Thymus (tissue), 14 donors: ENCODE measurements at places on chromosomes 12 and 14.
A peak's percentile ranks its signal among the peaks of the same experiment; 100 is the strongest.

DNA sequence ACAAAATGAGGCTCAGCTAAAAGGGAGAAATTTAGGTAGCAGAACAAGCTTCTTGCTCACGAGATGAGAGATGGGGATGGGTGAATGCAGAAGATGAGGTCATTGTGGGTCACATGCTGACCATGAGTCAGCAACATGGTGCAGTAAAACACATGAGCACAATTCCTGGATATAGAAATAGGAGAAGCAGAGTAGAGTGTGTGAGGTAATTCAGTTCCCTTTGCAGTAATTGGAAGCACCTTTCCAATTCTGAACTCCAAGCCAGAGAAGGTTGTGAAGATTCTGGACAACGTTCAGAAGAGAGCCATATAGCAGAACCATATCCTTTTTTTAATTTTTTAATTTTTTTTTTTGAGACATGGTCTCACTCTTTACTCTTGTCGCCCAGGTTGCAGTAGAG is 62.0 kb upstream of the LMNTD1 start:
- H3K4me1 ChIP-seq: no peaks in the 10 kb centered on the region
- H3K36me3 ChIP-seq: no peaks in the 10 kb centered on the region
- no peak overlapping the region for H3K4me3 ChIP-seq
- DNase-seq: no peak
- no peak overlapping the region for H3K27ac ChIP-seq
- H3K27me3 ChIP-seq: no peaks in the 10 kb centered on the region

DNA sequence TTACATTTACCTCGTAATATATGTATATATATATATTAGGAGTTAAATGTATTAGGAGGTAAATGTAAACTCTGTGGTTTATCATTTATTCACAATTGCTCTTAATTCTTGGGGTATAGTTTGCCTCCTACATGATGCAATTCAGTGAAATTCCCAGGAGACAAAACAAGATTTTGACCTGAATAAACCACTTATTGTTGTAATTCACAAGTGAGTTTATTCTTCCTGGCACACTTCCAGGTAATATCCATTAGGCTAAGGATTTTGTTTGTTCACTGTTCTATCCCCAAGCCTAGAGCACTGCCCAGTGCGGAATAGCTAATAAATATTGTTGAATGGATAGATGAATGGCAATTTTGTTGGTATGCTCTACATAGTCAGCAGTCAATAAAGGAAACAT is 3.0 kb downstream of the SMIM10L1 start:
- no peak overlapping the region for H3K4me3 ChIP-seq
- DNase-seq: no peak
- H3K27me3 ChIP-seq: no peaks in the 10 kb centered on the region
- H3K36me3 ChIP-seq: peaks cover 21% of the 10 kb centered on the region
- no peak overlapping the region for H3K27ac ChIP-seq

DNA sequence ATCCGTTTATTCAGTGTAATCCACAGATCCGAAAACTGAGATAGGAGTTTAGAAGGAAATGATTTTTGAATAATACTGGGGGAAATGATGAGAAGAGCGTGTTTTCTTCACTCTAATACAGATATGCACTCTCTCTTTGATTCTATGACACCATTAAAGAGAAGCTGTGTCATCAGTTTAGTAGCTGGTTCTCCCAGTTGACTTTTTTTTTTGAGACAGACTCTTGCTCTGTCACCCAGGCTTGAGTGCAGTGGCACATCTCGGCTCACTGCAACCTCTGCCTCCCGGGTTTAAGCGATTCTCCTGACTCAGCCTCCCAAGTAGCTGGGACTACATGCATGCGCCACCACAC is 48.4 kb upstream of the EML1 start:
- no peak overlapping the region for H3K4me3 ChIP-seq
- no peaks in the 10 kb centered on the region for H3K36me3 ChIP-seq
- no peak for DNase-seq
- no peaks in the 10 kb centered on the region for H3K27me3 ChIP-seq
- no peak overlapping the region for H3K27ac ChIP-seq

DNA sequence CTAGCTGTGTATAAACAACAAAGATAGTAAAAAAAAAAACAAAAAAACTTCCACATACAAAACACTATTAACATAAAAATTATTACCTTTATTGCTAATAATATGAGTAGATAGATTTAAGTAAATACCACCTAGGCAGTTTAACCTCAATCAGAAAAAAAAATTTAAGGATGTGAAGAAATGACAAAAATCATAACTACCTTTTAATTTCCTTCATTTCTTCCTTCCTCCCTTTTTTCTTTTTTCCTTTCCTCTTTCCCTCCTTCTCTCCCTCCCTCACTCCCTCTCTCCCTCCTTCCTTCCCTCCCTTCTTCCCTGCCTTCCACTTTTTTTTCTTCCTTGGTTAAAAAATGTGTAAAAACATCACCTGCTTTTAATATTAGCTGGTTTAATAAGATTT is 81.7 kb downstream of the SOX5 start:
- no peak overlapping the region for H3K4me3 ChIP-seq
- DNase-seq: no peak
- H3K27me3 ChIP-seq: no peaks in the 10 kb centered on the region
- no peak overlapping the region for H3K27ac ChIP-seq

DNA sequence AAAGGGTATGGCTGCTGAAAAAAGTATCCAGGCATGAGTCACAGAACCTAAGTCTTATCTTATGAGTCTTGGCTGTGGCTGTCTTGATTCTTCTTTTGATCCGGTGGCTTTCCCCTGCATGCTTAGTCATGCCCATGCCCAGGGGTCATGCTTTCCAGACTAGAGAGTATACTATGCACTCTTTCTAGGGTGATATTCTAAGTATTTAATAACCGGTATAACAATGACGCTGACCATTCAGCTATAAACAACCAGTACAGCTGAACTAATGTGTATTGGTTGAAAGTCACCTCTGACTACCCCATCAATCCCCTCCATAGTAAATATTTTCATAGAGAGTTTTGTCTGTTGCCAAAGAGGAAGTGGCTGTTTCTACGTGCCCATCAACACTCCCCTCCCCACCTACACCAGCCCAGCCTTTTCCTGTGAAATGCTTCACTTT is 34.7 kb upstream of the NRXN3 start:
- DNase-seq: no peak
- no peaks in the 10 kb centered on the region for H3K4me1 ChIP-seq
- H3K4me3 ChIP-seq: no peak overlapping the region
- H3K36me3 ChIP-seq: no peaks in the 10 kb centered on the region
- no peaks in the 10 kb centered on the region for H3K27me3 ChIP-seq

DNA sequence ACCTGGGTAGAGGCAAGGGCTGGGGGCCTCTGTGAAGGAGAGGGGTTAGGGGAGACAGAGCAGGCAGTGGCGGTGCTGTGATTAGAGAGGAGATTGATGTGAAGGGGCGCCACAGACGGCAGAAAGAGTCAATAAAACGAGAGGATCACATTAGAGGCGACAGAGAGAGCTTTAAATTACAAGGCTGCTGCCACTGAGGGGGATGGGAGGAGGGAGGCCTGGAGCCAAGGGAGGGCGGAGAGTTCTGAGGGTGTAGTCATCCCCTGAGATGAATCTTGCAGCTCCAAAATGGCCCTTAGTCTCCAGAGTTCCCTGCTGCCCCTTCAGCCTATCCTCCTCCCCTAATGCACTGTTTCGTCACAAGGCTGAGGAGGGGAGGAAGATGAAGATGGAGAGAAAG is 12.8 kb downstream of the ZFHX2 start:
- no peak for DNase-seq
- H3K4me3 ChIP-seq: no peak overlapping the region
- H3K27ac ChIP-seq: no peak overlapping the region
- H3K4me1 ChIP-seq: no peaks in the 10 kb centered on the region
- no peaks in the 10 kb centered on the region for H3K27me3 ChIP-seq

DNA sequence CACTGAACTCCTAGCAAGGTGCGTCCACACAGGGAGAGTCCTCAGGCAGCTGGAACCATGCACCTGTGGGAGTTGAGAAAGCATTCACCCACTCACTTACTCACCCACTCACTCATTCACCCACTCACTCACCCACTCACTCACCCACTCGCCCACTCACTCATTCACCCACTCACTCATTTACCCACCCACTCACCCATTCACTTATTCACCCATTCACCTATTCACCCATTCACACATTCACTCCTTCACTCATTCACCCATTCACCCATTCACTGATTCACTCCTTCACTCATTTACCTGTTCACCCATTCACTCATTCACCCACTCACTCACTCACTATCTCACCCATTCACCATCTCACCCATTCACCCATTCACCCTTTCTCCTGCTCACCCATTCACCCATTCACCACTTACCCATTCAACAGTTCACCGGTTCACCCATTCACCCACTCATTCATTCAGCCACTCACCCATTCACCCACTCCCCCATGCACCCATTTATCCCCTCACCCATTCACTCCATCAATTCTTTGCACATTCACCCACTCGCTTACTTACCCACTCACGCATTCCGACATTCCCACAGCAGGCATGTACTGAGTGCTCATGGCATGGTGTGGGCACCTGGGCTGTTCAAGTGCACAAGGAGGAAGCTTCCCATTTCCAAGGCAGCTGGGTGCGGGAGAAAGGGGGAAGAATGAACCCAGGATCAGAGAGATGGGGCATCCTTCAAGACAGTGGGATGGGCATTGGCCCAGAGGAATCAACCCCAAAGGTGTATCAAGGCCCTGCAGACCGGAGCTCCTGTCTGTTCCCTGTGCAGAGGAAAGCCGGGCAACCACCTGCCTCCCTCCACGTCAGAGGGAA is 135.2 kb upstream of the C14orf180 start:
- H3K27ac ChIP-seq: no peak overlapping the region
- H3K4me1 ChIP-seq: no peaks in the 10 kb centered on the region
- no peak for DNase-seq
- no peak overlapping the region for H3K4me3 ChIP-seq
- no peaks in the 10 kb centered on the region for H3K36me3 ChIP-seq

DNA sequence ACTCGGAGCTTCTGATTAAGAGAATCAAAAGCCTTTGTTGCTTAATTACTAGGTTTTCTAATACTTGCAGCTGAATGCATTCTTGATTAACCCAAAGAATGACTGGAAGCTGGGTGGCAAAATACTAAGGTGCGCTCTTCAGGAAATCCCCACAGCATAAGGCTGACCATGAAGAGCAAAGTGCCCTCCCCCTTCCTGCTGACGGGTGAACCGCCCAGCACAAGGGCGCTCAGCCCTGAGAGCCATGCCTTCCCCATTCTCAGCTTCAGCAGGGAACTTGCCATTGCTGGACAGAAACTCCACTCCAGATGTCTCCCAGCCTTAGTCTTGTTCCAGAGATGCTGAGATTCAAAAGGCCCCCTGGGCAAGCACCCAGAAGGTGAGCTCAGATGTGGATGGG is 27.2 kb upstream of the FBRSL1 start:
- no peak overlapping the region for H3K27ac ChIP-seq
- no peak for DNase-seq
- no peaks in the 10 kb centered on the region for H3K27me3 ChIP-seq
- no peaks in the 10 kb centered on the region for H3K36me3 ChIP-seq
- peaks cover 10% of the 10 kb centered on the region for H3K4me1 ChIP-seq

- no peak overlapping the region for H3K4me3 ChIP-seq
- no peak overlapping the region for H3K27ac ChIP-seq
- DNase-seq: no peak
- H3K27me3 ChIP-seq: no peaks in the 10 kb centered on the region
These were observed 11.1 kb upstream of the NPFF start for GRCh38 chr12:53518381-53518780.

GRCh38 chr14:43336351-43336750 is 1170.7 kb downstream of the FSCB start:
- no peaks in the 10 kb centered on the region for H3K36me3 ChIP-seq
- no peaks in the 10 kb centered on the region for H3K4me1 ChIP-seq
- H3K27me3 ChIP-seq: no peaks in the 10 kb centered on the region
- no peak for DNase-seq
- no peak overlapping the region for H3K27ac ChIP-seq
- no peak overlapping the region for H3K4me3 ChIP-seq

GRCh38 chr12:132392389-132393244 is 63.2 kb upstream of the GALNT9 start:
- H3K27ac ChIP-seq: no peak overlapping the region
- no peaks in the 10 kb centered on the region for H3K4me1 ChIP-seq
- no peak for DNase-seq
- H3K27me3 ChIP-seq: peaks cover 49% of the 10 kb centered on the region
- H3K4me3 ChIP-seq: no peak overlapping the region

- H3K4me3 ChIP-seq: no peak overlapping the region
- no peaks in the 10 kb centered on the region for H3K4me1 ChIP-seq
- no peaks in the 10 kb centered on the region for H3K36me3 ChIP-seq
- no peak for DNase-seq
- no peak overlapping the region for H3K27ac ChIP-seq
These were observed 215.8 kb upstream of the NOS1 start for GRCh38 chr12:117577122-117577657.

DNA sequence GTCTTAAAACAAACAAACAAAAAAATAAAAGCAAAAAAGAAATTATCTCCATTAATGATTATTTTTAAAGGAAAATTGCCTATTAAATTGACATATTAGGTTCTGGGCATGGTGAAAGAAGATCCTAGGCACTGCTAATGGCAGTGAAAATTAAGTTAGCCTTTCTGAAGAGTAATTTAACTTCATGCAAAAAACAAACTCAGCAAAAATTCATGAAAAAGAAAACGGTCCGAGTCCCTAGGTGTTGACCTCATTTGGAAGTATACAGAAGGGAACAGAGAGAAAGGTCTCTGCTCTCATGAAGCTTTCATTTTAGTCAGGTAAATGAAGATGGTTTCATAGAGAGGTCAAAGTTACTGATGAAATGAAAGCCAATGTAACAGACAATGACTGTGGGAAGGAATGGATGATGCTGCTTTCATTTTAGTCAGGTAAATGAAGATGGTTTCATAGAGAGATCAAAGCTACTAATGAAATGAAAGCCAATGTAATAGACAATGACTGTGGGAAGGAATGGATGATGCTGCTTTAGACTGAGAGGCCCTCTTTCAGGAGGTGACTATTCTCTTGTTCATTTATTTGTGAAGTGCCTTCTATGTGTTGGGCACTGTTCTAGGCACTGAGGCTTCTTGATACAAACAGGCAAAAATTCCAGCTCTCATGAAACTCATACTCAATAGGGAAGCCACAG is 50.1 kb downstream of the OVCH1 start:
- DNase-seq: no peak
- no peaks in the 10 kb centered on the region for H3K36me3 ChIP-seq
- H3K4me3 ChIP-seq: no peak overlapping the region
- H3K27ac ChIP-seq: no peak overlapping the region
- H3K4me1 ChIP-seq: no peaks in the 10 kb centered on the region

GRCh38 chr14:71236487-71236886 is 329.2 kb downstream of the PCNX1 start:
- no peak overlapping the region for H3K27ac ChIP-seq
- H3K27me3 ChIP-seq: no peaks in the 10 kb centered on the region
- no peak overlapping the region for H3K4me3 ChIP-seq
- DNase-seq: no peak
- H3K4me1 ChIP-seq: peaks cover 8% of the 10 kb centered on the region
- H3K36me3 ChIP-seq: no peaks in the 10 kb centered on the region

DNA sequence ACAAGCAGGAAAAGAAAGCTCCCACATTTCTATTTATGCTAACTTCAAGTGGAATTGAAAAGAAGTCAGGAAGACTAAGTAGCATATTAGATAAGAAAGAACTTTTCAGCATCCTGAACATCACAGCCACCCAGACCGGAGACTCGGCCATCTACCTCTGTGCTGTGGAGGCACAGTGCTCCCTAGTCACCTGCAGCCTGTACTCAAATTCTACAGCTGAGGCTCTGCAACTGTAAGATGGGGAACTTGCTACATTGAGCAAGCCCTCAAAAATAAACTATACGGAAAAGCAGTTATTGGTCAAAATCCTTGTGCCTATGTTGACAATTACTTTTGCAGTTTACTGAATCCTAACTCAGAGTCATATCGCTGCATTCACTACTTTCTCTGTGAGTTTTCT is 361.9 kb downstream of the DAD1 start:
- H3K27ac ChIP-seq: peak overlapping the region; percentile 64
- H3K4me1 ChIP-seq: peaks cover 15% of the 10 kb centered on the region
- no peak for DNase-seq
- H3K4me3 ChIP-seq: peak overlapping the region; percentile 9
- H3K27me3 ChIP-seq: no peaks in the 10 kb centered on the region
- no peaks in the 10 kb centered on the region for H3K36me3 ChIP-seq
